Esophagus squamous epithelium (tissue), 5 donors: ENCODE measurements at places on chromosomes 16 and 17. TPM values are rescaled to one million over a fixed set of nuclear protein-coding genes. Genes with fewer than 3 reads are reported as not detected.

GRCh38 chr16:24689128-24689527 is 40.3 kb upstream of the TNRC6A start:
- H3K36me3 ChIP-seq, result no peaks in the 10 kb centered on the region
- peaks cover 5% of the 10 kb centered on the region for H3K4me1 ChIP-seq
- H3K27me3 ChIP-seq, result no peaks in the 10 kb centered on the region
- no peak overlapping the region for H3K27ac ChIP-seq

DNA sequence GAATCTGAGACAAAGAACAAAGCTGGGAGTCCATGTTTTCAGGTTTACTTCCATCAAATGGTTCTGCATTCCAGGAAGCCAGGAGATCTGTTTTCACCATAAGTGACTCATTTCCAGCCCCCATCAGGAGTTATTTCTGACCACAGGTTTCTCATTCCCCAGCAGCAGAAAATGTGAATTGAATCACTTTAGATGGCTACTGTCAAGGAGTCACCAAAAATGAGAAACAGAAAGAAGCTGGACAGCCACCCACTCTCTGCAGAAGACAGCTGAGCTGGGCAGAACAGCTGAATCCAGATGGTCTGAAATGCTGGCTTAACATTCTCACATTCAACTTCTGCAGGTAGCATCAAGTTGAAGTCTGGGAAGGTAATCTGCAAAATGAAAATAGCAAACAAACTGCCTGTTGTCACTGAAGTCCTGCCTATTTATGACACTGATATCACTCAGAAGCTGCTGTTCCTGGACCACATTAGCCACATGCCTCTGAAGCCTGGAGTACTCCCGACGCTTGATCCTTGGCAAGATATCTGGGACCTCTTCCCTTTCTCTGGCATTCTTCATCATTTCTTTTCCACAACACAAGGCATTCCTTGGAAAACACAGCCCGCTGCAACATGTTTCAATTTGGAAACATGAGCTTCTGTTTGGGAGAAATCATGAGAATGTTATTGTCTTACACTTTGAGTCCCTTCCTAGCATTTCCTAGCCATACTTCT is 15.3 kb downstream of the CCL11 start:
- no peaks in the 10 kb centered on the region for H3K27me3 ChIP-seq
- no peak for DNase-seq
- H3K4me3 ChIP-seq, result no peak overlapping the region
- H3K4me1 ChIP-seq, result peaks cover 16% of the 10 kb centered on the region
- H3K36me3 ChIP-seq, result no peaks in the 10 kb centered on the region
- no peak overlapping the region for H3K27ac ChIP-seq

DNA sequence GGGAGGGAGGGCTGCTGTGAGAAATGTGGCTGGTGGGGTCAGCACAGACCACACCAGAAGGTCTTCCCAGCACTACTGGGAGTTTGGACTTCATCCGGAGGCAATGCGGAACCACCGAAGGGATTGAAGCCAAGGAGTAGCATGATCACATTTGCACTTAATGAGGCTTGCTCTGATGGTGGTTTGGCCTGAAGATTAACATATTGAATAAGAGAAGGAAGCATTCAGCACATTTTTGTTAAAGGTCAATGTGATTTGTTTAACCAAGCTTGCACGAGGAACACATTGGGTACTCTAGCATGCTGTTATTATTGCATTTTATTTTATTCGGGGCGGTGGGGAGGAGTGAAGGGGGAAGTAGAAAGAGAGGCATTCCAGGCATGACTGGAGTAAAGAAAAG is 378.6 kb downstream of the UTP18 start:
- no peaks in the 10 kb centered on the region for H3K36me3 ChIP-seq
- H3K27ac ChIP-seq, result no peak overlapping the region
- no peaks in the 10 kb centered on the region for H3K27me3 ChIP-seq
- H3K4me1 ChIP-seq, result no peaks in the 10 kb centered on the region

- peak overlapping the region; percentile 37 for H3K27ac ChIP-seq
- H3K4me1 ChIP-seq, result peaks cover 61% of the 10 kb centered on the region
- H3K36me3 ChIP-seq, result no peaks in the 10 kb centered on the region
- H3K27me3 ChIP-seq, result no peaks in the 10 kb centered on the region
Measured at GRCh38 chr16:85390511-85391174, 222.5 kb upstream of the GSE1 start.

DNA sequence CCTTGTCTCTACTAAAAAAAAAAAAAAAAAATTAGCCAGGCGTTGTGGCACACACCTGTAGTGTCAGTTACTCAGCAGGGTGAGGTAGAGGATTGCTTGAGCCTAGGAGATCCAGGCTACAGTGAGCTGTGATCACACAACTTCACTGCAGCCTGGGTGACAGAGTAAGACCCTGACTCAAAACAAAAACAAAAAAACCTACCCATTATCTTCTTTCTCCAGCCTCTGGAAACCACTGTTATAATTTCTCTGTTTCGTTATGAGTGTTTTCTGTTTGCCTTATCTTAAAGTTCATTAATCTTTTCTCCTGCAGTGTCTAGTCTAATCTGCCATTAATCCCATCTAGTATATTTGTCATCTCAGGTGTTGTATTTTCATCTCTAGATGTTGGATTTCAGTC is 18.6 kb upstream of the CLTC start:
- no peak for DNase-seq
- no peak overlapping the region for H3K4me3 ChIP-seq
- peaks cover 64% of the 10 kb centered on the region for H3K36me3 ChIP-seq
- no peaks in the 10 kb centered on the region for H3K4me1 ChIP-seq
- no peak overlapping the region for H3K27ac ChIP-seq

- peak overlapping the region; percentile 30 for H3K4me3 ChIP-seq
- peaks cover 19% of the 10 kb centered on the region for H3K36me3 ChIP-seq
- peak overlapping the region; percentile 89 for H3K27ac ChIP-seq
- no peaks in the 10 kb centered on the region for H3K27me3 ChIP-seq
- H3K4me1 ChIP-seq, result peaks cover 24% of the 10 kb centered on the region
Measured at GRCh38 chr17:76053246-76054111, 18.8 kb downstream of the SRP68 start.

- DNase-seq, result no peak
- no peak overlapping the region for H3K27ac ChIP-seq
- H3K36me3 ChIP-seq, result no peaks in the 10 kb centered on the region
Measured at GRCh38 chr17:50240851-50241250, 33.4 kb upstream of the TMEM92 start.

GRCh38 chr16:50933262-50933661 is 191.4 kb downstream of the CYLD start:
- DNase-seq, result no peak
- no peak overlapping the region for H3K27ac ChIP-seq
- H3K27me3 ChIP-seq, result peaks cover 5% of the 10 kb centered on the region
- H3K4me3 ChIP-seq, result no peak overlapping the region
- H3K36me3 ChIP-seq, result no peaks in the 10 kb centered on the region
- H3K4me1 ChIP-seq, result no peaks in the 10 kb centered on the region

DNA sequence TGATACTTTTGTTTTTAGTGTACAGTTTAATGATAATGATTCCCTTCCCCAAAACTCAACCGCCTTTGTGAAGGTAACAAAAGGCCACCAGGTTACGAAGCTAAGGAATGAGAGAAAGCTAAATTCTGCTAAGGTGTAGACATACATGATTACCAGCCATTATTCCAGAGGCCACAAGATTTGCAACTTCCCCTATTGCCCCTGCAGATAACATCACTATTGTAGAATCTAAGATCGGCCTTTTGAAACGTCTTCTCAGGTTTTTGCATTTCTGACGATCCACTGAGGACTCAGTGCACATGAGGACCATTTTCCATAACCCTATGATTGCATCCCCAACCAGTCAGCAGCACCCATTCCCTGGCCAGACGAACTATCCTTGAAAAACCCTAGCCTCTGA is 33.9 kb upstream of the SNN start:
- H3K4me3 ChIP-seq, result no peak overlapping the region
- no peak overlapping the region for H3K27ac ChIP-seq
- peaks cover 52% of the 10 kb centered on the region for H3K4me1 ChIP-seq
- DNase-seq, result no peak
- no peaks in the 10 kb centered on the region for H3K36me3 ChIP-seq
- H3K27me3 ChIP-seq, result no peaks in the 10 kb centered on the region

GRCh38 chr17:81339191-81339533 is 44.1 kb upstream of the SLC38A10 start:
- no peaks in the 10 kb centered on the region for H3K36me3 ChIP-seq
- no peaks in the 10 kb centered on the region for H3K27me3 ChIP-seq
- H3K4me3 ChIP-seq, result no peak overlapping the region
- no peak for DNase-seq

DNA sequence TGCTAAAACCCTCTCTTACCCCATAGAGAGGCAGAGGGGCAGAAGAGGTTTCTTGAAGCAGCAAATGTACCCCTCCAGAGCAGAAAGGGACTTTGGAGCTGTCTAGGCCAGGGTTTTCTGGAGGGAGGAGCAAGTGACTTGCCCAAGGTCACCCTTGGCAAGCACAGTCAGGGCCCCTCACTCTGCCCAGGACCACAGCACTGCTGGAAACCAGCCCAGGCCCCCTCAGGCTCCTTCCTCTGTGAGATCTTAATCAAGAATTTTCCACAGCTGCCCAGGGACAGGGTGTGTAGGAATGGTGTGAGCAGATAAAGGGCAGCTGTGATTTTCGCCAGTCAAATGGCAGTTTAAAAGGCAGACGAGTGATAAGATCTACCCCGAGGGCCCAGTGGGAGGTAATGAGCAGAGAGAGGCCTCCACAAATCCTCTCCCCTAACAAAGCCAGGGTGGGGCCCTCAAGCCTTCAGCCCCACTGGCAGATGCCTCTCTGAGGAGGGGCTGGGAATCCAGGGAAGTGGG is 3.9 kb upstream of the SLC12A3 start:
- no peak overlapping the region for H3K27ac ChIP-seq
- H3K27me3 ChIP-seq, result no peaks in the 10 kb centered on the region
- no peak for DNase-seq
- H3K36me3 ChIP-seq, result no peaks in the 10 kb centered on the region

The CLEC18B gene
- 0.99 TPM for total RNA-seq

GRCh38 chr16:77060614-77061013 is 130.4 kb upstream of the MON1B start:
- DNase-seq, result no peak
- H3K4me3 ChIP-seq, result no peak overlapping the region
- no peak overlapping the region for H3K27ac ChIP-seq
- H3K36me3 ChIP-seq, result no peaks in the 10 kb centered on the region

- H3K4me3 ChIP-seq, result peak overlapping the region; percentile 94
- peaks cover 9% of the 10 kb centered on the region for H3K36me3 ChIP-seq
- H3K27me3 ChIP-seq, result peaks cover 20% of the 10 kb centered on the region
- peak overlapping the region; percentile 96 for H3K27ac ChIP-seq
- peaks cover 13% of the 10 kb centered on the region for H3K4me1 ChIP-seq
- DNase-seq, result no peak
Measured at GRCh38 chr16:71289732-71290062, 495 bp upstream of the CMTR2 start.

- no peak overlapping the region for H3K4me3 ChIP-seq
- H3K27me3 ChIP-seq, result no peaks in the 10 kb centered on the region
- peaks cover 12% of the 10 kb centered on the region for H3K4me1 ChIP-seq
- H3K27ac ChIP-seq, result peak overlapping the region; percentile 60
Measured at GRCh38 chr17:64240261-64240740, 22.8 kb downstream of the TEX2 start.

DNA sequence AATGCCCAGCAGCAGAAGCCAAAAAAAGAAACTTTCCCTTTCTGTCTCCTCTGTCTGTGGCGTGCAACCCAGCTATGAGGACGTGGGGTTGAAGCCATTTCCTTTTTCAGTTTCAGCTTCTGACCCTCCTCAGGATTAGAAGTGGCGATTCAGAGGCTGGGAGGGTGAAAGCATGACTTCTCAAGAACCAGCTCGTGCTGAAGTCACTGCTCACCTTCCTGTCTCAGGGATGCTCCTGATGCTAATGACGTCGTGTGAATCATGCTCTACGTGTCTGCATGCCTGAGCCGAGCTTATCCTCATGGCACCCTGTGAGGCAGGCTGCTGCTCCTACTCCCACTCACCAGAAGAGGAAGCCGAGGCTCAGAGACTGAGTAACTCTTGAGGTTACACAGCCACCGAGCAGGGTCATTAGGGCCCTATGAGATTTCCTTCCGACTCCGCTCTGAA is 5.7 kb upstream of the LPO start:
- H3K27ac ChIP-seq, result no peak overlapping the region
- no peaks in the 10 kb centered on the region for H3K4me1 ChIP-seq
- H3K36me3 ChIP-seq, result no peaks in the 10 kb centered on the region
- no peak for DNase-seq
- H3K4me3 ChIP-seq, result no peak overlapping the region
